ENCODE measurements at places on chromosomes 5 and 9. TPM values are rescaled to one million over a fixed set of nuclear protein-coding genes. Genes with fewer than 3 reads are reported as not detected.

- DNase-seq: peak; percentile 98
These were observed 52.1 kb upstream of the NFIB start for GRCh38 chr9:14366076-14366475.

GRCh38 chr5:23139338-23140171 lies 286.4 kb upstream of the CDH12 start:
- no peak for DNase-seq

DNA sequence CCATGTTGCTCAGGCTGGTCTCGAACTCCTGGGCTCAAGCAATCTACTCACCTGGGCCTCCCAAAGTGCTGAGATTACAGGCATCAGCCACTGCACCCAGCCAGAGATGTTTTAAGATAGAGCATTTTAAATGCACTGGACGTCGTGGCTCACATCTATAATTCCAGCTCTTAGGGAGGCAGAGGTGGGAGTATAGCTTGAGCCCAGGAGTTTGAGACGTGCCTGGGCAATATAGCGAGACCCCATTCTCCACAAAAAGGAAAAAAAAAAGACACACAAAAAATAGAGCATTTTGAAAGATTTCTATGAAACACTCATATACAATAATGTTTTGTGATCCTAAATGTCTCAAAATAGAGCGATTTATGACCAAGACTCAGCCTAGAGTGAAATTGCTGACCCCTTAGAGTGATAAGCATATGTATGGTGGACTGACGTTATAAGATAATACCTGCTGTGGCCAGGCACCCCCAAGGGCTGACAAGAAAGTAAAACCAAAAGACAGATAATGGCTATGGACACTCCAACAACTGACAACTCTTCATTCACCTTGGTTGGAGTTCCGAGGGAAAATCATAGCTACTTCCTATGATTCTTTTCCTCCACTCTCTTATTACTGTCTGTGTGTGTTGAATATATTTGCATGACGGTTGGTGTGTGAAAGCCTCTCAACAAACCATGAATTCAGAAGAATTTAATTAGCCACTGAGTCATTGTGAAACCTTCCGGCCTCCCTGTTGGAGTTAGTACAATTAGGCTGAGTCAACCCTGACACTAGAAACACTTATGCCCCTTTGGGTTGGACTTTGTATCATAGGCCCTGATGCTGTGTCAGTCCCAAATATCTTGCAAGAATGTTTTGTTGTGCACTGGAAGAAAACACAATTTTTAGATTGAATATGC lies 526.5 kb upstream of the NUDT12 start:
- no peak for DNase-seq

- DNase-seq: no peak
These were observed 326.2 kb upstream of the MSX2 start for GRCh38 chr5:174398171-174398570.

GRCh38 chr5:8341406-8341805 lies 472.5 kb downstream of the MTRR start:
- no peak for DNase-seq

DNA sequence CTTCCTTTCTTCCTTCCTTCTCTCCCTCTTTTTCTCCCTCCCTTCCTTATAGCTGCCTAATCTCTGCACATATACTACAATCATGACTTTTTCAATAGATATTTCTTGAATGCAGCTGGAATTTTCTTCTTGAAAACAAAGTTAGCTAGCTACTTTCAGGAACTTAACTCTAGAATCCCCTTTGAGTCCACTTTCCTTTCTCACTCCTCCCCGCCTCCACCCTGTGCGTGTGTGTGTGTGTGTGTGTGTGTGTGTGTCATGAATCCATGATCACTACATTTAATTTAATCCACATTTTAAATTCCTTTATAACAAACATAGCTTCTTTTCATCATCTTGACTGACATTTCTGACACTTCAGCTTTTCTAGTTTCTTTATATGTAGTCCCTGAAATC lies 167.5 kb upstream of the KLF9 start:
- DNase-seq: no peak

The DEPDC1B gene
- 6.7 TPM for total RNA-seq

DNA sequence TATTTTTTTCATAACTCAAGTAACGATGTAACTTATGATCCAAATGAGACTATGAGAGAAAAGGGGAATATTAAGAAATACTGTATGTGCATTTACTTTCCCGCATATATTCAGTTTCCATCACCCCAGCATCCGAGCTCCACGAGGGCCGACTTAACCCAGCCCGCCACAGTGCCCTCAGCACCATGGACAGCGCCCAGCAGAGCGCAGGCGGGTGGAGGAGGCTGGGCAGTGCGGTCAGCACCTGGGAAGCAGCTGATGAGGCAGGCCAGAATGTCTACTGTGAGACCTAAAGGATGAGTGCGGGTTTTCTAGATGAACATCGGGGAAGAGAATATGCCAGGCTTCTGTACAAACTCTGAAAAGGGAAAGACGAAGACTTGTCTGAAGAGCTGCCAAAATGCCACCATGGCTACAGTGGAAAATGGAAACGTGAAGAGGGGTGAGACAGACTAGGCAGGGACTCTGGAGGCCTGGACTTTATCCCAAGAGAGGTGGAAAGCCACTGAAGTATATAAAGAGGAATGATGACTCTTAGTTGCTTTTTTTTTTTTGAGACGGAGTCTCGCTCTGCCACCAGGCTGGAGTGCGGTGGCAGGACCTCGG lies 34.5 kb upstream of the MED27 start:
- no peak for DNase-seq

DNA sequence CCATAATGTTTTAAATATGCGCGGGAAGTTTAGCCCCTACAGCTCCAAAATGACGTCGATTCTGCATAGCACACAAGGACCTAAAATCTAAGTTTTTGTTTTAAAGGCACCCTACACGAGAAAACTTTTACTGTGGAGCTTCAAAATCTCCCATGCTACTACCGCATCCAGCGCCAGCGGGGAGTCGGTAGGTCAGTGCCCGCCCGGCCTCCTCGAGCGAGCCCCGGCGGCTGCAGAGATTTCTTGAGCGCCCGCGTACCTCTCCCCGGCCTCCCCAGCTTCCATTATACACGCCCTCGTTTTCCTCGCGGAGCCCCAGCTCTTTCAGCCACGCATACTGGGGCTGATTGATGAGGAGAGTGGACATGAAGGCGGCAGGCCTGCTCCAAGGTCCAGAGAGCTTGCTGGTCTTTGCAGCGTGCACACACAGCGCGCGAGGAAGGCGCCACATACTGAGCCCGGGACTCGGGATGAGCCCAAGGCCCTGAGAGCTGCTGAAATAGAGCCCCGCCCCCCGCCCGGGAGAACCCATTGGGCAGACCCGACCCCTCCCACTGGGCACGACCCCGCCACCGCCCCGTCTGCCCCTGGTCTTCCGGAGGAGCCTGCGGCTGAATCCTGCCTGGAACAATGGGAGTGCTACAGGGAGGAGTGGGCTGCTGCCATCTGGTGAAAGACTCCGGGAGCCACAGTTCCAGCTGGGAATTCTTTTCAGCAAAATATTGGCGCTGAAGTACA lies at the start of gene ALDH7A1:
Gene ALDH7A1 (minus strand): TSS at position 472 of the 738 bp plus-strand sequence. CDS start 21 bp downstream, at position 451.
- DNase-seq: peak; percentile 95

DNA sequence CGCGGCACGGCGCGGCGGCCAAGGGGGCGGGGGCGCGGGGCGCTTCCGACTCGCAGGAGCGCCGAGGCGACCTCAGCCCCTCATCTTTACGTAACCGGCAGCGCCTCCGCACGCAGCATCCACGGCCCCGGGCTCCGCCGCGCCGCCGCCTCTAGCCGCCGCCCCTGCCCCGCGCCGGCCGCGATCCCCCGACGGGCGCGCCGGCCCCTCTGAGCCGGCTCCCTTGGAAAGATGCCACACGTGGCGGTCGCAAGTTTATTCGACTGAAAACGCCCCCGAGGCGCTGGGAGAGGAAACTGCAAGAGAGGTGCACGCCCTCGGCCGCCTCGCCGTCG lies 1.0 kb downstream of the KLF9 start:
- no peak for DNase-seq

The REXO4 gene
- total RNA-seq: 11.3 TPM

GRCh38 chr5:7872517-7873130 lies 3.7 kb downstream of the MTRR start:
- no peak for DNase-seq

DNA sequence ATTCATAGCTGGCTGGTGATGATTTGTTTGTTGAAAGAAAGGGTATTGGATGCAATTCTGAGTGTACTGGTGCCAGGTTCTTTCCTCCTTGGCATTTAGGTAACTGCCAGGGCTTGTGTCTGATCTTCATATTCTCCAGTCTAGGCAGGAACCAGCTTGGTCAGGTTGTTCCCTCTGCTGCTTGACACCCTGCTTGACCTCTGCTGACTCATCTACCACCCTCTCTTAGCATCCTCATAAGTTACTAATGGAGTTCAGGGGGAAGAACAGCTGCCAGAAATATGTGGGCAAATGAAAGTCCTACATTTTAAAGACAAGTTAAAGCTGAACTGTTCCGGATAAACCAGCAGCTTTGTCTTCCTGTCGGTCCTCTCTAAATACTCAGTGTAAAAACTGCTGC lies 116.1 kb upstream of the TNC start:
- DNase-seq: peak; percentile 8

- DNase-seq: peak; percentile 22
These were observed 53.9 kb downstream of the SEMA6A start for GRCh38 chr5:116520771-116521170.

The MCTP1 gene
- 30.8 TPM for total RNA-seq

- DNase-seq: no peak
These were observed 8.3 kb downstream of the NANS start for GRCh38 chr9:98064623-98065392.

GRCh38 chr9:129176701-129177442 lies 1.2 kb downstream of the IER5L start:
- DNase-seq: no peak

The CATSPER3 gene
- total RNA-seq: not detected

GRCh38 chr9:73515216-73515615 lies 363.6 kb downstream of the ANXA1 start:
- DNase-seq: no peak

GRCh38 chr9:31556667-31557463 lies 827.6 kb upstream of the ACO1 start:
- no peak for DNase-seq

- DNase-seq: no peak
These were observed 59.1 kb downstream of the TLR4 start for GRCh38 chr9:117763314-117763713.

GRCh38 chr9:124222109-124222508 lies 35.6 kb upstream of the NEK6 start:
- DNase-seq: no peak

The NME5 gene
- 1.3 TPM for total RNA-seq

DNA sequence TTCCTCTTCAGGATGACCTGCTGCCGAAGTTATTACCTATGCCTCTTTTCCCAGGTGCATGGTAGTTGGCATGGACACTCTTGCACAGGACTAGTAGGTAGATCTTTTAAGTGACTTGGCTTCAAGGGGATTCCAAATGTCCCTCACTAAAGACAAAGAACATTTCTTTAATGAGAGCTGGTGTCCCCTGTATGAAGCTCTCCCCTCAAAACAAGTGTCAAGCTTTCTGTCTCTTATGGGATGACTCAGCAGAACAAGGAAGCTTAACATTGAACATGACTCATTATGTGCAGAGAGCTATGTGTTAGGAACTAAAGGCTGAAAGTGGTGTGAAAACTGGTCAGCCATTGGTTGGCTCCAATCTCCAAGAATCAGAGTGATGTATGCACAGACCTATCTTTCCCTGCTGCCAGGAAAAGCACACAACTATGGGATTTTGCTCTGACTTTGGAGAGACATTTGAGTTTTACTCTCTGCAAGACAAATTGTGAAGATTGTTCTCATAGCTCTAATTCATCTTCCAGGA lies 120.5 kb downstream of the PRDM6 start:
- DNase-seq: no peak

The ADAMTS2 gene
- total RNA-seq: 49.3 TPM

- no peak for DNase-seq
These were observed at the start of gene BARX1 for GRCh38 chr9:93955111-93955980. Gene BARX1, minus strand, starts transcription at chr9:93955355. Its CDS starts 209 bp downstream, at chr9:93955146.

DNA sequence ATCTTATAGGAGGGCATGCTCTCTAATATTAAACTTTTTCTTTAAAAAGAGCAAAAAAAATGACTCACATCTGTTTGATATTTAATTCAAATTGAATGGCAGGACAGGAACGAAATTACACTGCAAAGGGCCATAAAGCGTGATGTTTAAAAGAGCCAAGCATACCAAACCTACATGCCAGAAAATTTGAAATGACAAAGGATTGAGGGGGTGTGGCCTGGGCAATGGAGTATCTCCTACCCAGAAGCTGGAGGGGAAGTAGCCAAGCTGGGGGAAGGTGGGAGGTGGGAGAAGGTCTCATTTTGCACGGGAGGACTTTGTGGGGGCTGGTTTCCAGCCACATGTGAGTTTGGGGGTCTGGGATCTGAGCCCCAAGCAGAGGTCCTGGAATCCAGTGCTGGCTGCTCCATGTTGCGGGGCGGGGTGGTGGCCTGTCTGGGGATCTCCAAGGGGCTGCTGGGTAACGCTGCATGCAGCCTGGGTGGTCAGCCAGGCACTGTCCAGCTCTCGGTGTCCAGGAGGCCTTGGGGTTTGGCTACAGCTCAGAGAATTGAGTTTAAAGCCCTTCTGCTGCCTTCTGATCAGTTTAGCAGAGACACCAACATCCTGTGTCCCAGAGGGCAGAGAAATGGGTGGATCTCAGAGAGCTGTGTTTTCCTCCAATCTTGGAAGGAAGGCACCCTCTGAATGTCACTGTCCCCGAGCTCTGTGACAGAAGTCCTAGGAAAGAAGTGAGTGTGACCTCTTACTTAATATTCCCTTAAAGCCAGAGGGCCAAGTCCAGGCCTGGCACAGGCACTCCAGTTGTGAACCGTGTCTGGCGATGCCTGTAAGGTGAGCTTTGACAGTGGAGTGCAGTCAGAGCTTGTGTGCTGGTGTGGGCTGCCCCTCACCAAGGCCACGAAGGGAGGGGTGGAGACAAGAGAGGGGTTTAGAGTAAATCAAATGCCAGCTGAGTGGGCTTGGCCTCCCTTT lies 7.6 kb downstream of the DCANP1 start:
- peak; percentile 29 for DNase-seq

The C5 gene
- 10.3 TPM for total RNA-seq

- no peak for DNase-seq
These were observed 34.2 kb upstream of the CDC42SE2 start for GRCh38 chr5:131229623-131230022.

The MEGF10 gene
- total RNA-seq: 4.7 TPM

The SEMA5A gene
- 31.5 TPM for total RNA-seq

- no peak for DNase-seq
These were observed 850.2 kb upstream of the NUDT12 start for GRCh38 chr5:104412649-104413240.

The TOR4A gene
- 1.7 TPM for total RNA-seq

- no peak for DNase-seq
These were observed 118.5 kb upstream of the GNA14 start for GRCh38 chr9:77766587-77766986.

GRCh38 chr5:41482715-41483114 lies 27.7 kb downstream of the PLCXD3 start:
- no peak for DNase-seq

GRCh38 chr5:87233143-87233542 lies 34.5 kb upstream of the RASA1 start:
- no peak for DNase-seq

The OR1L6 gene
- total RNA-seq: not detected

- peak; percentile 35 for DNase-seq
These were observed 104.9 kb upstream of the RUSC2 start for GRCh38 chr9:35385042-35385441.

GRCh38 chr5:89303033-89303480 lies 420.1 kb upstream of the MEF2C start:
- DNase-seq: no peak
